Activated T-helper 17 cell treated with anti-CD3 and anti-CD28 coated beads, Interleukin-2, amount 50 U/mL, for 72 hours (primary cell): ENCODE measurements at places on chromosomes 4 and X. TPM values are rescaled to one million over a fixed set of nuclear protein-coding genes. Genes with fewer than 3 reads are reported as not detected.
A peak's percentile ranks its signal among the peaks of the same experiment; 100 is the strongest.

Gene GPR143
- not detected for total RNA-seq

Gene C4orf51
- total RNA-seq: not detected

DNA sequence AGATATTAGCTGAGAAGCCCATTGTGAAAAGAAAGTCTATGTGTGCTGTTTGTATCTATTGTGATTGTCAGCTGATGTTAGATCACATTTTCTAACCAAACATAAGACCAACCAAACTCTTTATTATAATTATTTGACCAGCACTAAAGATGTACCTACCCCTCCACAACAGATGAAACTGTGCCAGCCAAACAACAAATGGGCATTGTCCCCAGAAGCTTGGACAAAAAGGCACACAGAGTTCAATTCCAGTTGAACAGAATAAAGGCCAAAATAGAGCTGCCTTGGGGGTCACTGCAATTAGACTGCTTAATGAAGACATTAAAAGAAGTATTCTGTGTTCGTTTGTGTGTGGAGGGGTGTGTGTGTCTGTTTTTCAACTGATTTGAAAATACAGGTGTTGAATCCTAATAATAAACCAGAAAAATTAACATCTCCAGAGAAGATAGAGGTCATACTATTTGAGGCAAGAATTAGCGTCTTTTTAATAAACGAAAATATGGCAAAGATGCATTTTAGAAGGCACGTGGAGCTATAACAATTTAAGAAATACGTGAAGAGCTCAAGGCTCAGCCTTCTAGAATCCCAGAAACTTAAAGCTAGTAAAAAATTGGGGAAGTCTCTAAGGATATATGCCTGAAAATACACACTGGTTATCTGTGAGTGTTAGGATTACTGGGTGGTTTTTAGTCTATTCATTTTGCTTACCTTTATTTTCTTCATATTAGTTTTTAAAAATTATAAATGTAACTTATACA, 2.2 kb downstream of the SPP1 start:
- no peak for ATAC-seq

GRCh38 chr4:145878501-145879435, 59.9 kb downstream of the ZNF827 start:
- no peak for ATAC-seq

DNA sequence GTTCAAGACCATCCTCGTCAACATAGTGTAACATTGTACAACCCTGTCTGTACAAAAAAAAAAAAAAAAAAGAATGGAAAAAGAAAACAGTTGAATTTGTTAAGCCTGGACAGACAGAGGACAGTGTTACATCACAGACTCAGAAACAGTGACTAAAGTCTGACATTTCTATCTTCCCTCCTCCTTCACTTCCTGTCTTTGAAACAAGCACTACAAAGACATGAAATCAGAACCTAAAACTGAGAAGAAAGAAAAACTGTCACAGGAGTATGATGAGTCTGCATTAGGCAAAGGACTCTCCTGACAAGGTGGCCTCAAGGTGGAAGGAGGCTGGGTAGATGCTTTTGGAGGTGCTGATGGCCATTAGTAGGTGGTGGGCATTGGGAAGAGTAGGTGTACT, 126.7 kb downstream of the RBM47 start:
- ATAC-seq: peak; percentile 93

- ATAC-seq: no peak
Measured at GRCh38 chr4:78863991-78864390, 75.2 kb downstream of the PAQR3 start.

DNA sequence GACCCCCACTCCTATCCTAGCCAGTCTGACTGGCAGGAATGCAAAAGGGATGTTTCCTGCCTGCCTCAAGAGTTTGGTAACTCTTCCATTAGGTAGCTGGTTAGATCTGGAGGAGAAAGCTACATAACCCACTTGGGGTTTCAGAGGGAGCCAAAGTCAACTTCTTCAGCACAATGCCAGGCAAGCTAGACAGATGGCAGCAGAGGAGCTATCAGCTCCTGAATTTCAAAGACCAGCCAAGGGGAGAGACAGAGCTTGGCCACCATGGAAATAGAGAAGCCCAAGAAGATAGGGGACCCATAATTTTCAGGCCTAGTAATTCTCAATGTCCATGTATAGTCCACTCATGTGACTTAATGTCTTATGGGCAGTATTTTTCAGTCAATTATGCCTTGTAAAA, 56.4 kb downstream of the PGRMC1 start:
- no peak for ATAC-seq

- ATAC-seq: no peak
Measured at GRCh38 chrX:30150196-30150895, 65.0 kb upstream of the MAGEB2 start.

GRCh38 chr4:5955856-5956255, 62.4 kb downstream of the C4orf50 start:
- peak; percentile 31 for ATAC-seq

- ATAC-seq: peak; percentile 99
Measured at GRCh38 chr4:174707051-174707676, 121.9 kb downstream of the GLRA3 start.

- peak; percentile 43 for ATAC-seq
Measured at GRCh38 chr4:1009542-1010394, 1.7 kb upstream of the FGFRL1 start.

DNA sequence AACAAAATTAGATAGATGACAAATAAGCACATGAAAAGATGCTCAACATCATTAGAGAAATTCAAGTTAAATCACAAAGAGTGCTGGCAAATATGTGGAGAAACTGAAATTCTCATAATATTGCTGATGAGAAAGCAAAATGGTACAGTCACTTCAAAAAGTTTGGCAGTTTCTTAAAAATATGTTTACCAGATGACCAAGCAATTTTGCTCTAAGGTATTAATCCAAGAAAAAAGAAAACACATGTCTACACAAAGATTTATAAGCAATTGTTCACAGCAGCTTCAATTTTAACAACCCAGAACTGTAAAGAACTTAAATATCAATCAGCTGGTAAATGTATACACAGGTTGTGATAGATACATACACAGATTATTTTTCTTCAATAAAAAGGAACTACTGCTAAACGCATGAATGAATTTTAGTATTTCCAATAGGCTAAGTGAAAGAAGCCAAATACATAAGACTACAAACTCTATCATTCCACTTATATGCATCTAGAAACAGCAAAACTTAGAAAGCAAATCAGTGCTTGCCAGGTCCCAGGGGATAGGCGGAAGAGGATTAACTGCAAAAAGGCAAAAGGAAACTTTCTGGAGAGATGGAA, 11.7 kb downstream of the OTUD4 start:
- ATAC-seq: no peak

- no peak for ATAC-seq
Measured at GRCh38 chr4:8322794-8323704, 53.5 kb downstream of the HTRA3 start.

DNA sequence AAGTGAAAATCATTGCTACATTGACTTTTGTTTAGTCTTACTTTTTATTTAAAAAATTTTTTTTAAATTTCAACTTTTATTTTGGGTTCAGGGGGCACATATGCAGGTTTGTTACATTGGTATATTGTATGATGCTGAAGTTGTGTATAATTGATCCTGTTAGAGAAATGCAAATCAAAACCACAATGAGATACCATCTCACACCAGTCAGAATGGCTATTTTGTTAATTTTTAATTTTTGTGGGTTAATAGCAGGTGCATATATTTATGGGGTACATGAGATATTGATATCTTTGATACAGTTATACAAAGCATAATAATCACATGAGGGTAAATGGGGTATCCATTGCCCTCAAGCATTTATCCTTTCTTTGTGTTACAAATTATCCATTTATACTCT, 34.1 kb downstream of the RBMX2 start:
- ATAC-seq: no peak

GRCh38 chr4:43341741-43342140, 449.2 kb downstream of the GRXCR1 start:
- no peak for ATAC-seq
